ENCODE measurements at places on chromosomes 16 and 17. TPM values are rescaled to one million over a fixed set of nuclear protein-coding genes. Genes with fewer than 3 reads are reported as not detected.

PRAC2 gene
- not detected for polyA plus RNA-seq

HOXB1 gene
- polyA plus RNA-seq, result 0.27 TPM

TPSB2 gene
- polyA plus RNA-seq, result 0.37 TPM

PRR29 gene
- 2.7 TPM for polyA plus RNA-seq

AGRP gene
- polyA plus RNA-seq, result not detected

GRCh38 chr17:33520426-33521330, 227.6 kb upstream of the ASIC2 start:
- peak; percentile 33 for DNase-seq

GRCh38 chr16:88005181-88005581, 53.9 kb downstream of the BANP start:
- no peak for DNase-seq

- no peak for DNase-seq
These were observed 31.8 kb downstream of the SLC39A11 start for GRCh38 chr17:73060721-73061120.
